SW 1271 (cell line): ENCODE measurements at places on chromosomes 6 and 20.

GRCh38 chr6:70849348-70850069, 107.4 kb downstream of the B3GAT2 start:
- DNase-seq, result no peak

DNA sequence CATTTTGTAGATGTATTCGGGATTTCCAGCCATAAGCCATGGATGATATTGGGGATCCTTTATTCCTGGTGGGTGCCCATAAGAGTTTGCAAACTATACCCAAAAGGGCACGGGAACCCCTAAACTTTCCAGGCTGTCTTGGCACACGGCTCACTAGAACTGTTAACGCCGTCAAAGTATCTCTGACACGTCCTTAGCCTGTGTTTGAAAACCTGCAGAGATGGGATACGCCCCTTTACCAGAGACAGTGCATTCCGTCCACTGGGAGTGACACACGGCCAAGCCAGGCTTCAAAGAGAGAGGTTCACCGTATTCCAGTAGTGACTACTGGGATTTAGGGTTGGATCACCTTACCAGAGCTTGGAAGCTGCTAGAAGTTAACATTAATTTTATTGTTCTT, 95.0 kb downstream of the THBS2 start:
- DNase-seq, result no peak

- DNase-seq, result no peak
These were observed 5.6 kb downstream of the TAF4 start for GRCh38 chr20:62059920-62060630.

- no peak for DNase-seq
These were observed 9.0 kb downstream of the PTPN1 start for GRCh38 chr20:50519036-50519762.

DNA sequence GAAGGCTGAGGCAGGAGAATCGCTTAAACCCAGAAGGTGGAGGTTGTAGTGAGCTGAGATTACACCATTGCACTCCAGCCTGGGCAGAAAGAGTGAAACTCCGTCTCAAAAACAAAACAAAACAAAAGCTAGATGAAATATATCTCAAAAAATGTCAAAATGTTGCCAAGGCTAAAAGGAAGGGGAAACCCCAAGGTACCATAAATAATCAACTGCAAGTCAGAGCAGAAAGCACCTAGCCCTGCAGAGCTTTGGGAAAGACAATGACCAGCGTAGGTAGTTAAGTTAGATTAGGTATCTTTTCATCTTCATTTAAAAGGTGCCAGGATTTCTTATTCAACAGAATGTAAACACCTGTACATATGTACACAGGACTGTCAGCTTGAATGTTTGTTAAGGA, 33.0 kb downstream of the AKIRIN2 start:
- DNase-seq, result no peak

DNA sequence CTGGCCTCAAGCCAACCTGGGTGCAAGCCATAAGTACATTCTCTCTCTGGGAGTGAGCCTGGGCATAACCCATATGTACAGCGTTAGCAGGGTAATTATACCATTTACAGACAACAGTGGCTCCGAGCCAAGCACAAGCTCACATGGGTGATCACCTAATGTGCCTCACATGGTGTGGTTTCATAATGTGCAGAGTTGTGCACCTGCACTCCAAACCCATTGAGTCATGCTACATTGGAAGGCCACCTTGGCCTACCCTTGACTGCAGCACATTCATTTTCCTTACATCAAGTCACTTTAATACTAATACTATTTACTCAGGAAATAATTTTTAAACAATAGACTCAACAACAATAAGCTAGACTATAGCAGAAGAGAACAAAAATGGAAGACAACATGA, 194.5 kb upstream of the PLN start:
- no peak for DNase-seq

DNA sequence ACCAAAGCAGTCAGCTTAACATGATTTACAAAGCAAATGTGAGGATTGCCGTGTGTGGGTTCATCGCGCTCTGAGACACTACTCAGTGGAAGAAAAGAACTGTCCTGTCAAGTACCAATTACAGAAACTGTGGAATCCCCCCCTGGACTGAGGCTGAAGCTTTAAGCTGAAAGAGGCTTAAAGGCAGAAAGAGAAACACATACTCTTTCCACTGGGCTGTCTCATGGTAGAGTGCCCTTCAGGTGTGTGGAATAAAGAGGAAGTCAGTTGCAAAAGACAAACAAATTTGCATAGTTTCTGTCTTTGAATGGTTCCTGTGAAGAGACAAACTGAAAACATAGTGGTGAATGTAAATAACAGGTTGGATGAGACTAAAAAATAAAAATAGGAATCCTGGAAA, 560.4 kb upstream of the SYNCRIP start:
- no peak for DNase-seq

DNA sequence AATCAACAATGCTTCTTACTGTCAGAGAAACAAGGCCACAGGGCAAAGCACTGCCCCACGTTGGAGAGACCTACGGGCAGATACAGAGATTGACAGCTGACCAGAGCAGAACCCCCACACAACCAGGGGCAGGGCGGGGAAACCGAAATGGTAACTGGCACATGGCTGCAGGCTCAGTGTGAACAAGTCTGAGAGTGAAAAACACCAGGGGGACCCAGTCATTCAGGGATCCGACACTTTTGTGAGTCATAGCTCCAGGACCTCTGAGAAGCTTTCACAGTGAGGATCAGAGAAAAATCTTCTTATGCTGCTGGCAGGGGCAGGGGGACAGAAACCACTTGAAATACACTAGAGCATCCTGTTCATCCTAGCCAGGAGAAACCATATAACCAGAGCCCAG, 254.2 kb downstream of the C6orf118 start:
- no peak for DNase-seq

GRCh38 chr6:104682722-104683643, 176.7 kb downstream of the HACE1 start:
- DNase-seq, result no peak

GRCh38 chr20:25035921-25036320, 22.0 kb downstream of the ACSS1 start:
- DNase-seq, result no peak

DNA sequence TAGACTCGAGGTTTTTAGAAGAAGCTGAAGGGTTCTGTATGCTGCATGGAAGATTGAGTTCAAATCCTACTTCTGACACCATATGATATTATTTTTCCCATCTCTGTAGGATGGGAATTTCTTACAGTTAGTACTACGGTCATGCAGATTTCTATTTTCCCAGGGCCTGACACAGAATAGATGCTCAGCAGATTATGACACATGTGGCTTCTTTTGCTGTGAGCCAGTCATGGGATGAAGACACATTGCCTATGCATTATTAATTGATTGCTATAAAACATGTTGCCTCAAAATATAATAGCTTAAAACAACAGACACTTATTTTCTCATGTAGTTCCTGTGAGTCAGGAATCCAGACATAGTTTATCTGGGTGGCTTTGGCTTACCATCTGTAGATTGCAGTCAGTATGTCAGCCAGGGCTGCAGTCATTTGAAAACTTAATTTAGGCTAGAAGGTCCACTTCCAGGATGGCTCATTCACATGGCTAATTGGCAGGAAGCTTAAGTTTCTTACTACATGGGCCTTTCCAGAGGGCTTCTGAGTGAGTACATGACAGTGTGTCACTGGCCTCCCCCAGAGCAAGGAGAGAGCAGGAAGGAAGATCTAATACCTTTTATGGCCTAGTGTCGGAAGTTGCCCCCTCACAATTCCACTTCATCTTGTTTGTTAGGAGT, 29.5 kb downstream of the TOP1 start:
- no peak for DNase-seq

- no peak for DNase-seq
These were observed 2.5 kb downstream of the BMP5 start for GRCh38 chr6:55872866-55873265.

DNA sequence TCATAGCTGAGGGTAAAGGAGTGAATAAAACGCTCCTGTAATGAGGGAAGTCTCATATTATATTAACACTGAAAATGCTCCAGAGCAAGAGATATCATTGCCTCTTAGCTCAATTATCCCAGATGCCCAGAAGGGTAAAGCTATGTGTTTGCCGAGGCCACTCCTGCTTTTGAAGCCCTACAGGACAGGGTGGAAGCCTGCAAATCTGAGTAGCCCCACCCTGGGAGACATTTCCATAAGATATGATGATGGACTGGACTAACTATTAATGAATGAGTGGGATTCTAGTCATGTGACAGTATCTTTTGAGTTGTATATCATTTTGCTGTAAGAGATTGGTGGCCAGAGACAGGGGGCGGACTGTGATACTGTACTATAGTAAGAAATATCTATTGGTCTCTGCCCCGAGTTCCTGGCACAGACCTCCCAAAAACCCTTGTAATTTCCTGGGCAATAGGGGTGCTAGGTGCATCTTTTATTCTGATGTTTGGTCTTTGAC, 10.5 kb upstream of the SLC22A2 start:
- DNase-seq, result no peak

DNA sequence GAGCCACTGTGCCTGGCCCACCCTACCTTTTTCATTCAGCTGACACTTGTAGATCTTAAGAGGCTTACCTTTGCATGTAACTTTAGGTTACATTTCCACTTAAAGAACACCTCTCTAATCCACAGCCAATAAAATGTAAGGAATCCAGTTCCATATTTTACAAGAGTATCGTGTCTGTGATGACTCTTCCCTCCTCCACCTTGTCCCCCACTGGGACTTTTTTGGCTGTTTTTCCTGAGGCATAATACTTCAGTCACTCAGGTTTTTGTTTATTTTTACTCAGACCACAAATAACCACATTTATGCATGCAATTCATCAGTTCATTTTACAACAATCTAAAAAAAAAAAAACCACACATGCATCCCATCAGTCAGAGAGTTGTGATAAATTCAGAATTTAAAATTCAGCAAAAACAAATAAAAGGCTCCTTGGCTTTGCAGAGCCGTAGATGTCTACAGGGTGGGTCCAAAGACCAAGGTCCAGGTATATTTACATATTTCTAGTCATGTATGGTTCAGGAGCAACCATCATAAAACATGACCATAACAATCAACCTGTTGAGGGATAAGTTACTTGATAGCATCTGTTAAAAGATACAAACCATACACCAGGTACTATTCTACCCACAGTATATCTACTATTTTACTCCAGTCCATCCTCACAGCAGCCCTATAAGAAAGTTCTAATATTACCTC, 9.9 kb downstream of the ATXN1 start:
- DNase-seq, result no peak

DNA sequence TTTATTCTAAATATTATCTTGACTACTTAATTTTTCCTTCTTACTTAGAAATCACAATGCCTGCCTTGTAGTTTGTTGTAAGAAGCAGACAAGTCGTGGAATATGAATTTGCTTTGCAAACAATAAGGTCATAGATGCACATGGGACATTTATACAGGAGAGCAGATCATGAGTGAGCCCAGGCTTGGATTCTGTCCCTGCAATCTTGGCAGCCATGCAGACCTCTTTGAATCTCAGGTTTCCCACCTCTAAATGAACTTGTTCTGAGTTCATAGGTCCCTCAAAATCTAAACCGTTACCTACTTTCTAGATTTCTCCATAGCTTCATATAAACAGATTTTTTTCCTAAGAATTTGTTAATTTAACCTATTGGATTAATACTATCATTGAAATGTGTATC, 19.5 kb downstream of the KIAA0408 start:
- DNase-seq, result no peak

- DNase-seq, result no peak
These were observed 35.6 kb upstream of the KCNK16 start for GRCh38 chr6:39357998-39358686.

- DNase-seq, result no peak
These were observed 4.0 kb downstream of the CST9 start for GRCh38 chr20:23601715-23602114.

DNA sequence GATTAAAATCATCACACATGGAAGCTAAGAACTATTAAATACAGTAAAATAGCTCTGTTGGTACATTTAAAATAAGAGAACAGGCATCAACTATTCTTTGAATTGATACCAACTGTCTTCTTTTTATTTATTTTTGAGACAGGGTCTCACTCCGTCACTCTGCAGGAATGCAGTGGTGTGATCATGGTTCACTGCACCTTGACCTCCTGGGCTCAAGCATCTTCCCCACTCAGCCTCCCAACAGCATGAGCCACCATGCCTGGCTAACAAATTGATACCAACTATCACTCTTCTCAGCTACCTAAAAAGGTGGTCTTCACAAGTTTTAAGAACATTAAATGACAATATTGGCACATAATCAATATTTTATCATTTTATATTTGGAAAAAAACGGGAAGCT, 7.8 kb upstream of the PNISR start:
- no peak for DNase-seq

DNA sequence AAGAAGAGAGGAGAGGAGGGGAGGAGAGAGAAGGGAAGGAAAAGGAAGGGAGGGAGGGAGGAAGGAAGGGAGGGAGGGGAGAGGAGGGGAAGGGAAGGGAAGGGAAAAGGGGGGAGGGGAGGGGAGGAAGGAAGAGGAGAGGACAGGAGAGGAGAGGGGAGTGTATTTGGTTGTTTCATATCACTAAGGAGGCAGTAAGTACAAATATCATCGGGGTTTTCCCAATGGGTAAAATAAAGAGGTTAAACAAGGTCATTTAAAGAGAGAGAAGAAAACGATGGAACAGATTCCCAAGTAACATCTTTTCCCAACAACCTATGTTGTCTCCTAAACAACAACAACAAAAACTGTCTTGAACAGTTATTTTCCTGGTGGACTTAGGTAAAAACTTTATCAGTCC, 43.6 kb downstream of the MBOAT1 start:
- DNase-seq, result no peak

DNA sequence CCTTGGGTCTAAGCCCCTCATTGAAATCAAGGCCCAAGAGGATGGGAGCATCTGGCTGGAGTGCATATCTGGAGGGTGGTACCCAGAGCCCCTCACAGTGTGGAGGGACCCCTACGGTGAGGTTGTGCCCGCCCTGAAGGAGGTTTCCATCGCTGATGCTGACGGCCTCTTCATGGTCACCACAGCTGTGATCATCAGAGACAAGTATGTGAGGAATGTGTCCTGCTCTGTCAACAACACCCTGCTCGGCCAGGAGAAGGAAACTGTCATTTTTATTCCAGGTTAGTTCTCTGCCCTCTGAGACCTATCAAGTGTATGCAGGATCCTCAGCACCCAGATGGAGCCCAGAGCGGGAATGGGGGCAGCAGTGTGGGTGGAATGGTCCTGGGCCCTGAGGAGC, 5.1 kb downstream of the BTN2A2 start:
- DNase-seq, result peak; percentile 25

- DNase-seq, result no peak
These were observed 1.7 kb downstream of the UNC5CL start for GRCh38 chr6:41037107-41037900.

- no peak for DNase-seq
These were observed 35.2 kb downstream of the RAB22A start for GRCh38 chr20:58344741-58345140.

- no peak for DNase-seq
These were observed 17.0 kb downstream of the NFATC2 start for GRCh38 chr20:51525241-51526105.

DNA sequence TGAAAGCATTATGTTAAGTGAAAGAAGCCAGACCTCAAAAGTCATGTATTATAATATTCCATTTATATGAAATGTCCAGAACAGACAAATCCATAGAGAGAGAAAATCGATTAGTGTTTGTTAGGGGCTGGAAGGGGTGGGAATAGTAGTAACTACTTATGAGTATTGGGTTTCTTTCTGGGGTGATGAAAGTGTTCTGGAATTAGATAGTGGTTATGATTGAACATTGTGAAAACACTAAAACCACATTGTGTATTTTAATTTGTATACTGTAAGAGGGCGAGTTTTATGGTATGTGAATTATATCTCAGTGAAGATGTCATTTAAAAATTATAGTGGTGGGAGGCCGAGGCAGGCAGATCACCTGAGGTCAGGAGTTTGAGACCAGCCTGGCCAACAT, 52.0 kb upstream of the KIF13A start:
- no peak for DNase-seq

GRCh38 chr6:97401533-97401932, 118.5 kb upstream of the MMS22L start:
- no peak for DNase-seq
